NCI-H69 (cell line): ENCODE measurements at places on chromosomes 5 and 9.
A peak's percentile ranks its signal among the peaks of the same experiment; 100 is the strongest.

DNA sequence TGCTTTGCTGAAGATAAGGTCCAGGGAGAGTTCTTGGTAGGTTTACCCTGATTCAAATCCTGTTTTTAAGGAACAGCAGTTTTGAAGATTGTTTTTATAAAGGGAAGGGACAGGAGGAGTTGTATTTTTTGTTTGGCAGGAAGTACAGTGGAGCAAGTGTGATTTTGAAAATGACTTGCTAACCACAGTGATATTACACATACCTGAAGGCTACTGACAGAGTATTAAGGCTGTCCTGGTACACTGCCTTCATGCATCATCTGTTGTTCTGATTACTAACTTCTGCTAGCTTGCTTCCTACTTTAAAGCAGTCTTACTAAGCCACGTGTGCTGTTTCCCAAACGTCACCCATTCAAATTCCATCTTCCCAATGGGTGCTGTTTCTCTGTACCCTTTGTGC lies 559.5 kb upstream of the SGCD start:
- no peak for DNase-seq

GRCh38 chr9:87957839-87958238 lies 16.5 kb downstream of the CDK20 start:
- no peak for DNase-seq

DNA sequence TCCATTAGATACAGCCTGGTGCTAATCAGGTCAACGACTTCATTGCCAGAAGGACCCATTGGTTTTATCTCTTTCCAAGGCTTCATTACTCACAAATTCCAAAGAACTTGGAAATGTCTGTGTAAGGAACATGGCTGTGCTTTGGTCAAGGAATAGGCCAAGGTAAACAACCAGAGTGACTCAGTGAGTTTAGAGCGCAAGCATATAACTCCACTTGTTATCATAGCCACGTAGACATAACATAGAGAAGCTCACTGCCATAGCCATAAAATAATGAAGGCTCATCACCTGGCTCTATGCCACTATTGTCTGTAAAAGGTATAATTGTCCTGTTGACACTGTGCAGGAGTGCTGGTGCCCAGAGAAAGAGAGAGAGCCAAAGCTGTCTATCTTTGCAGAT lies 139.3 kb upstream of the PLCXD3 start:
- DNase-seq = no peak

DNA sequence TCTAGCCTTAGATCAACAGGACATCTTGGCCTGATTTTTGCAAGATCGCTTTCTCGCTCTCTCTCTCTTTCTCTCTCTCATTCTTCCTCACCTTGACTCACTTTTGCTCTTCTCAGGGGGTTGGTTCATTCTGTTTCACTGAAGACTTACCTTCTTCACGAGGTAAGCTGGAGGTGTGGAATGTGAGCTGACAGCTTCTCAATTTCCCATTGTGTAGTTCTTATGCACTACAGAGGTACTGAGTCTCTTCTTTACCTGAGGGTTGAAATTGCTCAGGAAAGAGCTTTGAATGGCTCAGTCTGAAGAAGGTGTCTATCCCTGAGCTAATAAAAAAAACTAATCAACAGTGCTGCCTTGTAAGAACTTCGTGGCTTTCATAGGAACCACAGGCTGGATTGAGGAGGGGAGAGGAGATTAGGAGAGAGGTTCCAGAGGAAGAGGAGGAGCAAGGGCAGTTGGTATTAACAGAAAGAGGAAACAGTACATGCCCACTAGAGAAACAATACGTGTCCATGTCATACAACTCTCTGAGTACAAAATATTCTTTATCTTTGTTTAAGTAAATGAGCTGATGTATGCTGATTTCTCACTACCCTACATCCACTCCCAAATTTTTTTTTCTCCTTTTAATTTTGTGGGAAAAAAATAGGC lies 192.2 kb downstream of the TMEM167A start:
- DNase-seq = no peak

DNA sequence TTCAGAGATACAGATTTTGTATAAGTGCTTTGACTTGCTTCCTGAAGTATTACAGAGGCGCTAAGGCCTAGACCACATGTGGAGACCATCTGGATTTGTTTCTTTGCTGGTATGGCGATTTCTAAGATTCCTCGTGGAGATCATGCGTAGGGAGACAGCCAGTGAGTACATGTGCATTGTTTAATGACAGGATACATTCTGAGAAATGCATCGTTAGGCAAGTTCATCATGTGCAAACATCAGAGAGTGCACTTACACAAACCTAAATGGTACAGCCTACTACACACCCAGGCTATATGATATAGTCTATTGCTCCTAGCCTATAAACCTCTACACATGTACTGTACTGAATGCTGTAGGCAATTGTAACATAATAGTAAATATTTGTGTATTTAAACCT lies 16.5 kb upstream of the CEP120 start:
- DNase-seq = peak; percentile 87

GRCh38 chr9:129225815-129226214 lies 47.8 kb upstream of the IER5L start:
- peak; percentile 84 for DNase-seq

DNA sequence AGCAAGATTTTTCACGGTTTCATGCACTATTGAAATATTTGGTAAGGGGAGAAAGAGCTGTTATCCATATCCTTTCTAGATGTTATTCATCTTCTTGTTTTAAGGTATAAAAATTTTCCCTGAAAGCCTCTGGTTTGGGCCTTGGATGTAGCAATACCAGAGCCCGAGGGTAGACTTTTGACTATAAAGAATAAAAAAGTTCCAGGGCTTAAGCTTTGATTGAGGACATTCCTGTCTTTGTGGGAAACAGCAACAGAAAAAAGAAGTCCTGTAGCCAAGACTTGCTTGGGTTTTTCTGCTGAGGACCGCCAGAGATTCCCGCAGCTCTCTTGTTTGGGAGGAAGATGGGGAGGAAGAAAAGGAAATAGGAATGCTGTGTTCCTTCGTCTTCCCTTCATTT lies 440.0 kb upstream of the WWC1 start:
- no peak for DNase-seq

DNA sequence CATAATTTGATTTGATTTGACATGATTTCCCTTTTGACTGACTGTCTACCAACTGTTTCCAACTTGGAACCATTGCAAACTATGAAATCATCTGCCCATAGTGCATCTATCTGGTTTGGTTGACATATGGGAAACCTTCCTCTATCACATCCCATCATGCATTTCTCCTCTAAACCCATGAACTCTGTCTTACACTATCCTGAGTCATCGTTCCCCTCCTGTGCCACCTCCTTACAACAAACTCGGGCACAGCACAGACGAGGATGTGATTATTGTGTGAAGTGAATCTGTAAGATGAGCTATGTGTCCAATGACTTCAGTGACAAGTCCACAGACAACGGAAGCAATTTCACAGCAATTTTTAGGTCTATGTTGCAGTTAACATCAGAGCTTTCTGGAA lies 126.1 kb downstream of the NPR3 start:
- DNase-seq = no peak

DNA sequence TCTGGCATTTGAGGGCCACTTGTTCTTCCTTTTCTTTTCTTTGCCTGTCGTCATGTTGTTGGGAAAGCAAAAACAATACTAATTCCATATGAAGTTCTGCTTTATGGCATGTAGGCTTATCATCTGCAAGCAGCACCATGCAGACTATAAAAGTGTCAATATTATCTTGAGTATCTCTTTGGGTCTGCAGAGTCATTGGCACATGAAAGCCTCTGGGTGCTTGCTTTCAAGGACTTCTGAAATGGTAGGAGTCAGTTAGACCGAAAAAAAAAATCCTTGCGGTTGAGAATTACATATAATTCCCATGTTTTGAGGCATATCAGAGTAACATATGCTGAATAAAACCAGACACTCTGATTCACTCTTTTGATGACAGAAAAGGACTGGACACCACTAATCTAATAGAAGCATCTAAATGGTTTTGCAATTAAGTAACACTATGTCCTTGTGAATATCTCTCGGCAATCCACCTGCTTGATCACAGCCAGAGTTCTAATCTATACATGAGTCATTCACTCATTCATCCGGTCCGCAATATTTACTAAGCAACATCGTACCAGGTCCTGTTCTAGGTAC lies 44.4 kb downstream of the GNAQ start:
- DNase-seq = no peak

GRCh38 chr9:75148561-75148960 lies 60.2 kb downstream of the OSTF1 start:
- no peak for DNase-seq

DNA sequence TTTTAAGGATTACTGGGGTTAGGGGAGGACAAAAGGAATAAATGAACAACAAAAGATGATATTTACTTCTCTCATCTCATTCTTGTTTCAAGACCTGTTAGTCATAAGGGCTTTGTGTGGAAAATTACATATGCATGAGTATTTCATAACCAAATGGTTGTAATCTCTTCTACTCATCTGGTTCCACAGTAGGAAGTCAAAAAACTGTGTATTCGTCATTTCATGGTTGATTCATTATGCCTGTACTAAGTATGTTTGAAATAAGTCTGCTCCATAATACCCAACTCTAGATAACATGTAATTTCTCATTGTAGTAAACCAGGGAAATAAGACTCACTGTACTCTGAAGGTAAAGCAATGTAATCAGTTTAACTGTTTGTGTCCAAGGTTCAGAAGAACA lies 212.9 kb downstream of the ARRDC3 start:
- peak; percentile 51 for DNase-seq
